ENCODE measurements at places on chromosomes 3 and 15. TPM values are rescaled to one million over a fixed set of nuclear protein-coding genes. Genes with fewer than 3 reads are reported as not detected.

The LINGO1 gene
- total RNA-seq: 0.57 TPM

The INSYN1 gene
- total RNA-seq: 2.6 TPM

The FEZF2 gene
- not detected for total RNA-seq

The AP3B2 gene
- 2.5 TPM for total RNA-seq

The ANKUB1 gene
- total RNA-seq: not detected

The CKMT1A gene
- not detected for total RNA-seq

The GP9 gene
- total RNA-seq: not detected

The LOXL1 gene
- total RNA-seq: 4.2 TPM

The PARP16 gene
- 8.6 TPM for total RNA-seq

The ATP13A5 gene
- total RNA-seq: not detected

The ZNF770 gene
- 33.4 TPM for total RNA-seq

The INO80 gene
- 28.4 TPM for total RNA-seq

The CCDC32 gene
- 53.9 TPM for total RNA-seq

The MKRN3 gene
- 0.49 TPM for total RNA-seq

The ZDHHC23 gene
- 2.4 TPM for total RNA-seq

The SLC22A14 gene
- not detected for total RNA-seq

The GP5 gene
- total RNA-seq: not detected

The LSM3 gene
- total RNA-seq: 7.9 TPM

All from subcutaneous adipose tissue (tissue), 4 donors.